ENCODE measurements at places on chromosomes 2 and 18.

- no peak for DNase-seq
Observed at GRCh38 chr2:173187941-173188788, 112.5 kb downstream of the MAP3K20 start.

DNA sequence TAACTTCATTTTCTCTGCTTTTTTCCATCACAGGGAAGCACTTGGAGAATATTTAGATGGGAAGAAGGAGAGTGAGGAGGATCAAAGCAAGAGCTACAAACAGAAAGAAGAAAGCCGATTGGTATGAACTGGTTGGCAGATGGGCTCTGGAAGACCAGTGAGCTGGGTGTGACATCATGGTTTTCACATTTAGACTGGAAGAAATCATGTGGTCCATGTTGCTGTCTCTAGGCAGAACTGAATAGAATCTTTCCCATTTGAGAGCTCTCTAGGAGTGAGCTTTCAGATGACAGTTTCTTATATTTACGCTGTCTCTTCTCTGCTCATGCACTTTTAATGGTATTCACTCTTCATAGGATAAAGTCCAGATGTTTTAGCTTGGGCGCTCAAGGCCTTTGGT, 12.6 kb downstream of the DRC1 start:
- no peak for DNase-seq

DNA sequence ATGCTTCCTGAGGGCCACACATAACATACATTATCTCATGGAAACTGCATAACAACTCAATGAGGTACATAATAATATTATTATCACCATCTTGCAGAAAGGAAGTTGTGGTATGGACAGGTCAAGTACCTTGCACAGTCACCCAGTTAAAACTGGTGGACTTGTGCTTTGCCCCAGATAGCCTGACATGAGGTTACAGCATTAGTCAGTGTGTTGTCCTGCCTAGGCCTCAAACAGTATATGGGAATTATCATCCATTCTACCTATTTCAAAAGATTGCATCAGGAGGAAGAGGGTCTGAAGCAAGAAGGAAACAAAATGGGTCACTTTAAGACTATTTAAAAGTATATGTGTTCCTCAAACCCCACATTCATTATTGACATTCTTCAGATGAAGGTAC, 5.4 kb upstream of the ANTXR1 start:
- DNase-seq: no peak

DNA sequence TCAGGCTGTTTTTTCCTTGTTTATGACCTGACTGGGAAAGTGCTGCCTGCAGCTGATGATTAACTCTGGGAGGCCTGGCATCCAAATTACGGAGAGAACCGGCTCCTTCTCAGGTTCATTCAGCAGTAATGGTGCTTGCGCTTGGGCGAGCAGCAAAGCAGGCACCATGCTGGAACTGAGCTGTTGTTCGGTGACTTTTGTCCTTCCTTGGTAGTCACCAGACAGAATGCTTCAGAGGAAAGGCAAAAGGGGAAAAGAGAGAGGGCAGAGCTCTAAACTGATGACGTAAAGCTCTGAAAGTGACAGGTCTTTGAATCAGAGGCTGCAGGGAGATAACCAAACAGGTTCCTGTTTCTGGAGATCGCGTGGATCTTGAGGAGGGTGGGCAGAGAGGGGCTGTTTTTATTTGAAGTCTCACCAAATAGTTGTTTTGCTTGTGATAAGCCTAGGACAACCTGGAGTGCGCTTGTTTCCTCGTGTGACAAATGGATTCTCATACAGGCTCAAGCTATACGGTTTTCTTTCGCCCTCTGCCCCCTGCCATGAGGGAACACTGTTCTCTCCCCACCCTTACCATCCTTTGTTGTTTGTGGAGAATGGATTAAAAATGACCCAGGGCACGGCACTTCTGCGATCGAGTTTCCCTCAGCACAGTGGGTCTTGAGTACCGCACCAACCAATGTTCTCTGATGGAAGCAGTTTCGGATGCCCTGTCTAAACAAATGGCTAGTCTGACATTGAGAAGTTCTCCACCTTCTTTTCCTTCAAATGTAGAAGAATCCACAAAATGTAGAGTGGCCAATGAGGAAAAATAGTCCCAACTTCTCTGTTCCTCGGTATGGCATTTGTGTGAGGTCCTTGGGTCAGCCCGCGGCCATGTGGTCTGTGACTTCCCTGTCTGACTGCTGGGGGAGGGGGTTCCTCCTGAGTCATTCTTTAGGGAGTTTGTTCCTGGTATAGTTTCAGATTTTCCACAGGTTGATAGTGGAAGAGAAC, 1.3 kb downstream of the RASGRP3 start:
- DNase-seq: no peak

GRCh38 chr2:82239176-82239575, 1934.6 kb upstream of the LRRTM1 start:
- DNase-seq: no peak

- no peak for DNase-seq
Observed at GRCh38 chr18:56321470-56321869, 316.9 kb downstream of the TXNL1 start.

- no peak for DNase-seq
Observed at GRCh38 chr2:16243411-16243996, 303.2 kb downstream of the MYCN start.

- DNase-seq: no peak
Observed at GRCh38 chr2:159648643-159649042, 32.3 kb upstream of the BAZ2B start.

GRCh38 chr18:78487649-78488048, 492.0 kb upstream of the SALL3 start:
- DNase-seq: no peak

DNA sequence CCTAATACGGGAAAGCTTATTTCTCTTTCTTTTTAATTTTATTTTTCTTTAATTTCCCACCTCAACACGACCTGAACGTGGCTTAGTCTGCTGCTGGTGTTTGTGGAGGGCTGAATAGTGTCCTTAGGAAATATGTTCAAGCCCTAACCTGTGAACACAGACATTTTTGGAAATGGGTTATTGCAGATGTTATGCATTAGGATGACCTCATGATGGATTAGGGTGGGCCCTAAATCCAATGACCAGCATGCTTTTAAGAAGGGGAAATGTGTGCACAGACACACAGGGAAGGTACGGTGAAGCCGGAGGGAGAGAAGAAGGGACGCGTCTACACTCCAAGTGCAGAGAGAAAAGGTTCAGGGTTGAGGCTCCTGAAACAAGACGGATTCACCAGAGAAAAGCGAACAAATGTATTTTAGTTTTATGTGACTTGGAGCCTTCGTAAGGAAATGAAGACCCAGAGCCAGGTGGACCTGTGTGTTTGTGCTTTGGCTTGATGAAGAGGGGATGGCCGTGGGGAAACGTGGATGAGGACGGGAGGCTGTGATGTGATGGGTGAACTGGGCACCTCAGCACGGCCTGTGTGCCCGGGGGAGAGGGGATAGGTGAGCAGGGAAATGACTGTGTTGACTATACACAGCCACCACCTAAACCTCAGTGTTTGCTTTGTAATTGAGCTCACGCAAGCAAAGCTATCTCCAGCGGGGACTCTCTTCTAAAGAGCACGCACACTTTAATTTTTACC, 37.5 kb downstream of the RTP5 start:
- DNase-seq: no peak

DNA sequence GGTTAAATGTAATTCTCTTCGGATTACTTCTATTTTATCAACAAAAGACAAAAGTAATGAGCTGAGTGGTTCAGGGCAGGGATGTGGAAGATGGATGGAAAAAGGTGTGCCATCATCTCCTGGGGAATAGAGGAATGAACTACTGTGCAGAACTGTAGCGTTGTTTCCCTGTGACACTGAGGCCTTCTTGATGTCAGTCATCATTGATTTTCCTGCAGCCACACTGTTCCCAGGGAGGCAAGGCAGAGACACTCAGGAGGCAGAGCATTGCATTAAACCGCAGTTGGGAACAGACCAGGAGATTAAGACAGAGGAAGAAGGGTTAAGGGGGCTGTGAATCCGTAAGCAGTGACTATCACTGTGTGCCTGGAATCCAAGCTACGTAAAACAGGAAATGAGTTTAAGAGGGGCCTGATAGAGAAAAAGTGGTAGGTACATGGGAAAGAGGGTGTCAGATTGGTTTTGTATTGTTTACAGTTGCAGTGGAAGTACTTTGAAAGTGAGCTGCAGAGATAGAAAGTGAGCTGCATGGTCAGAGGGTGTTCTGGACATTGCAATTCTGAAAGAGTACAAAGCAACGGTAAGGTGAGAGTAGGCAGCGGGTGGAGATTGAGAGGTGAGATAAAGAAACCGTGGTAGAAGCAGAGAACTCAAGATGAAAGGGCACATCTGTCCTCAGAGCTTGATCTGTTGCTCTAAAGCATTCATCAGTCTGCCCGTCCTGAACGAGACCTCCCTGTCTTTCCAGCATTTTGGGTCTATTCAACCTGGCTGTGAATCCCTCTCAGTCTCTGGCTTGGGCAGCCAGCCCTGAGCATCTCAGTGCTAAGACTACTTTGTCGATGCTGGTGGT, 793.4 kb upstream of the CELF4 start:
- no peak for DNase-seq

DNA sequence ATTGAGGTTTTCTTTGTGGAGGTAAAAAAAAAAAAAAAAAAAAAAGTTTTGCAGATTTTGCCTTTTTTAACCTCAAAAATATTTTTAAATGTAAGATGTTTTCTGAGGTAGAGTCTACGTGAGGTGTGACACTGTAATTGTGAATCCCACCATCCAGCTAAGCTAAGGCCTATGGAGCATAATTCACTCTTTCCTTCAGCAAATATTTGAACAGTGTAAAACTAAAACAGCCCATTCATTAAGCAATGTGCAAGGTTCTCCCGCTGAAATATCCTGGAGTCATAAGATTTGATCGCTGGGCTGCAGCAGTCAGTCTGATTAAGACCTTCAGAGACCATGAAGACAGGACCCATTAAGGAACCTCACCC, 105.1 kb downstream of the HNRNPLL start:
- no peak for DNase-seq

GRCh38 chr2:149187057-149187456, 143.3 kb upstream of the LYPD6 start:
- DNase-seq: no peak

DNA sequence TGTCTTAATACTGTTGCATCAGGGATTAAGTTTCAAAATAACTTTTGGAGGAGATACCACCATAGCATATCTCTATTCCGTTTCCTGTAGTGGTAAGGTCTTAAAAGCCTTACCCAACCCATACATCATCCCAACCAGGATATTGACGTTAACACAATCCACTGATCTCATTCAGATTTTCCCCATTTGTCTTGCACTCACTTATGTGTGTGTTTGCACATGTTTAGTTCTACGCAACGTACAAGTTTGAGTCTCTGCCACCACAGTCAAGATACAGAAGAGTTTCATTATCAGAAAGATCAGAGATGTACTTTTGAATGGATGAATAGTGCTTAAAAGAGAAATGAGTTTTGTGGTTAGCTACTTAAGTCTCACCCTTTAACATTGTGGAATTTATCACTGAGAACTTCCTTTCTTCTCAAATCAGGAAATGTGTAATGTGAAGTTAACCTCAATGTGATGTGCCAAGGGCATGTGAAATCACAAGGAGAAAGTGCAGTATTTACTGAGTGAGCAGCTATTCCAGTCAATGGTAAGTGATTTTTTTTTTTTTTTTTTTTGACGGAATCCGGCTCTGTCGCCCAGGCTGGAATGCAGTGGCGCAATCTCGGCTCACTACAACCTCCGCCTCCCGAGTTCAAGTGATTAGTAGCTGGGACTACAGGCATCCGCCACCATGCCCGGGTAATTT, 69.2 kb upstream of the EPHA4 start:
- DNase-seq: no peak

GRCh38 chr2:219675221-219675620, 47.8 kb downstream of the SLC4A3 start:
- DNase-seq: no peak

DNA sequence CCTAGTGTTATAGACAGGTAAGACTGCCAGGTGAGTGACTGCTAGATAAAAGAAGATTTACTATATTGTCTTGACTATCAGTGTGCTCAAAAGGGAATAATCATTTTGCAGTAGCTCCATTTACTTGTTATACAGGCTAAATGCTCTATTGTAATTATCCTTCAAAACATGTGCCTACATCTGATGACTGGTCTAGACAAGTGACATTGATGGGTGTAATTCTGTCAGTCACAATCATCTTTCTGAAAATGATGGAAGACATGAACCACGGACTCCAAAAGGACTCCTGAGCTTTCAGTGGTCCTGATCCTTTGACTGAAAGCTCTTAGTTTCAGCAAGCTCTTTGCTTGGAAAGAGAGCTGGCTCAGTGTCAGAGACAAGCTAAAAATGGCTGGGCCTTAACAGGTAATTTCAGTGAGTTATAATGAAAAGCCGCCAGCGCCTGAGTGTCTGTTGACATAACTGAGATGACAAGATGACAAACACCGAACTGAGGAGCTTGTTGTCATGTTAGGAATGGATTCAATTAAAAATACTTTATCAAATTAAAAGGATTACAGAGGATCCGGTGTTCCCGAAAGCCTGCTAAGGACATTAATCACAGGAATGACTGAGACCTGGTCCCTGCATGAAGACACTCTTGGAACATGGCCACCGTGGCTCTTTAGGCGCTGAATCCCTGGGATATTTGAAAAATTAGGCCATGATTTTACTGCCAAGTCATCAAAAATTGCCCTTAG, 141.7 kb downstream of the CMPK2 start:
- no peak for DNase-seq

DNA sequence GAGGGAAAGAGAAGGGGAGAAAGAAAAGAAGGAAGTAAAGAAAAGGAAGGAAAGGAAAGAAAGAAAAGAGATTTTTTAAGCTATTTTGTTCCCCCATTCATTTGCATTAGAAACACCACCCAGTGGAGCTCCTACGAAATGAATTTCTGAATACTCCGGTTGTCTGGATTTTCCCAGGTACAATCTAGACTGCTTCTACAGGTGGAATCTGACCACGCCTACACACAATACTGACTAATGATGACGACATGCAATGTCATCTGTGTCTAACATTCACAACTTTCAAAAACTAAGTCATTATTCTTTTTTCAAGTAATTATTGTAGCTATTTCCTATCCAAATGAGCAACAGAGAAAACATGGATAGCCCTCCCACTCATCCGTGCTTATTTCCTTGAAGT, 121.7 kb downstream of the ZNF516 start:
- no peak for DNase-seq

DNA sequence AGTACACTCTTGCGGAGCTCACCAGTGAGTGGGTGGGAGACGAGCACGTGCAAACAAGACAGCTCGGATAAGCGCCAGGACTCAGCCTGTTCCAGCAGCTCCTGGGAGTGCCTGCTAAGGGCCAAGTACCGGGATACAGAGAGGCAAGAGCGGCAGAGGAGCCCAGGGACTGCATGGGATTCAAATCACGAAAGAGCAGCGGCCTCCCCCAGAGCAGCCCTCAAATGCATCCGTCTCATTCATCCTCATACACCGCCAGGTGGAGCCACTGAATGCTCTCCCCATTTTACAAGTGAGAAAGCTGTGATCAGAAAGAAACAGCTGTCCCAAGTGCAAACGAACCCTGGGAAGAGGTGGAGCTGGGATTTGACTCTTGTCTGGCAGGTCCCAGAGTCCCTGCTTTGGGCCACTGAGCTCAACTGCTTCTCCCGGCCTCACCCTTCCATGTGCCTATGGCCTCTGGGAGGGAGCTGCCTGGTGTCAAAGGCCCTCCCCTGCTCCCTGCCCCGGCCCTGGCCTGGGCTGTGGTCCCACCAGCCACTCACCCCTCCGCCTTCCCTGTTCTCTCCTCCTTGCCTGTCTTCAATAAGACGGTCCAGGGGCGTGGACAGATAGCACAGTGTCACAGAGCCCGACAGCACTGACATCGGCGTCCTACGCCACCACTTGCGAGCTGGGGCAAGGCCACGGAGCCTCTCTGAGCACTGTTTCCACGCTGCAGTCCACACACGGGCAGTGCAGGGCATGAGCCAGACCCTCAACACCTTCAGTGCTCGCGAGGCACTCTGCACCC, 72.8 kb upstream of the TAF1B start:
- DNase-seq: no peak
